ENCODE measurements at places on chromosomes 7 and 10.

GRCh38 chr7:110170841-110171240 is 920.1 kb upstream of the LRRN3 start:
- no peak for DNase-seq

- no peak for DNase-seq
Observed at GRCh38 chr10:132500781-132501415, 36.7 kb upstream of the INPP5A start.

- no peak for DNase-seq
Observed at GRCh38 chr7:121872831-121873288, at the start of gene PTPRZ1. Gene PTPRZ1, plus strand, starts transcription at chr7:121873161. Its CDS starts 339 bp downstream, at chr7:121873500.

DNA sequence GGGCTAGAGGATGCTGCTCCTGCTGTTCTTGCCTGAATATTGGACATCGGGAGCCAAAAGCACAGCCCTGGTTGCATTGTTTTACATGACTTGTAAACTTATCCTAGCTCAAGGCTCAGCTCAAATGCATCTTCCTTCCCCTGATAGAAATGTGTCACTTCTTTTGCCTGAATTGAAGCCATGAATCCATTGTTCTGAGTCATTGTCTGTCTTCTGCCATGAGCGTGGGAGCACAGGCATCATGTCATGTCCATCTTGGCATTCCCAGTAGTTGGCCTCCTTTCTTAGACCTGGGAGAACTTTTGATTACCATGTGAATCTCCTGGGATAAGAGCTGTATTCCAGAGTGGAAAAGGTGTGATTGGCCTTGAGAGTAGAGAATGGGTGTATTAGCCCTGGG is 54.1 kb upstream of the OPN4 start:
- no peak for DNase-seq

DNA sequence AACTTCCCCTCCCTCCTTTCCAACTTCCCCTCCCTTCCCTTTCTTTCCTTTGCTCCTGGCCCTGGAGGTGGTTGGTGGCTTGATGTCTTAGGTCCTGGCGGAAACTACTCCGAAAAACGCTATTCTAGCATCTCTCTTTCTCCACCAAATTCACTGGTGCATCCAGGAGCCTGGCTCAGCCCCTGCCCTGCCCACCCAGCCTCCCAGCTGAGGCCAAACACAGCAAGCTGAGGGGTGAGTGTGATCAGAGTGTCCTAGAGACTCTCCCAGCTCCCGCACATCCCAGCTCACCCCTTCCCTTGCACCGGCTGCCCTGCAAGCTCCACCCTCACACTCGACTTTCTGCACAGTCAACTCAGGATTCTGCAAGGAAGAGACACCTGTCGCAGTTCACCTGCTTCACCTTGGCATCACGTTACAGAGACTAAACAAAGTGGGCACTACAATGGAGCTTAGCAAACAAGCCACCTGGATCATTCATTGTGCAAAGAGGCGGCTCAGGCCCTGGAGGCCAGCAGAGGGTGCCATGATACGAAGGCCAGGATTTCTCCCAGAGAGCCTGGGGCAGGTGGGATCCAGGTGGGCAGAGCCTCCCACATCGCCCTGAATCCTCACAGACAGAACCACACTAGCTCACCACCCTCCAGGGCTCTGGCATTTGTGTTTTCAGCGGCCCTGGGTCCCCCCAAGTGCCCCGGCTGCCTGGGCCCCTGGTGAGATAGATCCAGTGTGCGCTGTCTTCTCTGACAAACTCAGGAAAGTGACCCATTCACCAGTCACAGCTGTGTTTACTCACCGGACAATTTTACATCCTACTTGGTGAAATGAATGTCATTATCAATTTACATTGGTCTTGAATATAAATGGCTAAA is 169.6 kb downstream of the TCERG1L start:
- DNase-seq = no peak

DNA sequence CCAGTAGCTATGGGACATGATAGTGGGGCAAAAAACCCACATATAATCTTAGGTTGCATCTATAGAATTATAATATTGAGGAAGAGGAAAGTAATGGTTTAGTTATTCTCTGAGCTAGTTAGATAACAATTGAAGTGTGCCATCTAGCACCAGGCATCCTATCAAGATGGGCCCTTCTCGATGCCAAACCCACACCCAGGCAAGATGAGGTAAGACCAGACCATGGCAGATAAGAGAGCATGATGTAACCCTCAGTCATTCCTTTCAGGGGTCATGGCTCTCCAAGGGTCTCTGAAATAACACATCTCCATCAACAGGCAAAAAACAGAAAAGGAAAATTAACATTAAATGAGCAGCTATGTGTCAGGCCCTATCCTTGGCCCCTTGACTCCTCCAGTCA is 128.7 kb downstream of the SH3PXD2A start:
- DNase-seq = no peak

DNA sequence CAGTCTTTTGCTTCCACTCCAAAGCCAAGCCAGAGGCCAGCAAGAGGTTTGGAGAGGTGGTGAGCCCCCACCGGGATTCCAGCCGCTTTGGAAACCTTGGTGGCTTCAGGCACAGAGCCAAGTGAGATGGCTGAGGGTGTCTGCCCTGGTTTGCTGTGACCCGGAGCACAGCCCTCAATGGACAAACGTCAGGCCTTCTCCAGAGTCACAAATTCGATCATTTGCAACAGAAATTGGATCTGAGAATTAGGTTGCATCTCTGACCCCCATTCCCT is 885 bp upstream of the NKX1-2 start:
- no peak for DNase-seq

DNA sequence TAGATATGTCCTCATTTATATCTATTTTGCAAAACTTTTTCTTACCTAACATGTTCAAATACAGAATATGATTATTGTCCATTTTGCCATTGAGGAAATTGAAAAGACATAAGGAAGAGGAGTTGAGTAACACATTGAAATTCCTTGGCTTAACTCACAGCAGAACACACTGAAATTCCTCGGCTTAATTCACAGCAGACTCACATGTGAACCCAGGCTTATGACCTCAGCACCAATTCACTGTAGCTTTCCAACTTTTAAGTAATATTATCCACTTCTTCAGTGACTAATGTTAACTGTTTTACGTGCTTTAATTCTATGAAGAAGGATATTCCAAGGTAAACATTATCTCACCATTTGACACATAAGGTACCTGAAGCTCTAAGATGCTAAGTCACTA is 597.5 kb upstream of the PFKP start:
- DNase-seq = no peak

DNA sequence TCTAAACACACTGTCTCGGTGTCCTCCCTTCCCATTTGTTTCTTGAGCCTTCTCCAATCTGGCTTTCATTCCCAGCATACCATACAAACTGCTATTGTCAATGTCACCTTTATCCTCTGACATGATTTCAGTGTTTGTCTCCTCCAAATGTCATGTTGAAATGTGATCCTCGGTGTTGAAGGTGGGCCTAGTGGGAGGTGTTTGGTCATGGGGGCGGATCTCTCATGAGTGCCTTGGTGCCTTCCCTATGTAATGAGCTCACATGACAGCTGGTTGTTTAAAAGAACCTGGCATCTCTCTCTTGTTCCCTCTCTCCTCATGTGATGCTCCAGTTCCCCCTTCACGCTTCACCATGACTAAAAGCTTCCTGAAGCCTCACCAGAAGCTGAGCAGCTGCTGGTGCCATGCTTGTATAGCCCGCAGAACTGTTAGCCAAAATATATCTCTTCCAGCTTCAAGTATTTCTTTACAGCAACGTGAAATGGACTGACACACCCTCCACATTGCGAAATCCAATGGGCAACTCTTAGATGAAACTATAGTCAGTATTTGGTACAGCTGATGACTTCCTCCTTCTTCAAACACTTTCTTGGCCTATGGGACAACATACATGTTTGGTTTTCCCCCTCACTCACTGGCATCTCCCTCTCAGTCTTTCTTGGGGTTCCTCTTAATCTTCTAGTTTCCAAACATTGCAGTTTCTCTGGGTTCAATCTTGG is 27.8 kb downstream of the RNLS start:
- DNase-seq = no peak

- no peak for DNase-seq
Observed at GRCh38 chr7:80637911-80638765, at the start of gene CD36. Gene CD36, plus strand, starts transcription at chr7:80638642. Its CDS starts 8,099 bp downstream, at chr7:80646741.

- DNase-seq = peak; percentile 18
Observed at GRCh38 chr7:151276666-151277590, 28.4 kb upstream of the SMARCD3 start.

DNA sequence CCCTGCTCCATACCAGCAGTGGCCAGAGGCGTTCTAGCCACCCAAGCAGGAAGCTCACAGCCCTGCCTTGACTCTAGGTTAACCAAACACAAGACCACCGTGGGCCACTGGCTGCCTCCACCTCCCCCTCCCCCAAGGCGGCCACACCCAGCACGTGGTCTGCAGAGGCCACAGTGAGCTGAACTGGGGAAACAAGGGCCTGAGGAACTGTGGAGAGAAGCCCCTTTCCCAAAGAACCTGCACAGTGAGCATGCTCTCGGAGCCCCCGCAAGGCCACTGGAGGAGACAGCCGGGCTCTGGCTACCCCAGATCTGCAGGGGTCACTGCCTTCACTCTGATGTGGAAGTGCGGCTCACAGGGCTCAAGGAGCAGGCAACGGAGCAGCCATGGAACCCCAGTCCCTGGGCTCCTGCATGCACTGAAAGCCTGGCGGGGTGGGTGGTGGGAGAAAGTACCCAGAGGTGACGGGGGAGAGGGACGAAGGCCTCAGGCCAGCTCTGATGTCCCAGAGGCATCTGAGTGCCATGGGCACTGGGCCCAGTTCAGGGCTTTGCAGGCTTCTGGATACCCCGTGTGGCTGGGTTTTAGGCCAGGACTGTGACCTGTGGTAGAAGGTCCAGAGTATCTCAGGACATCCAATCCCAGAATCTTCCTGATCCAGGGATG is 189.2 kb downstream of the EBF3 start:
- no peak for DNase-seq

DNA sequence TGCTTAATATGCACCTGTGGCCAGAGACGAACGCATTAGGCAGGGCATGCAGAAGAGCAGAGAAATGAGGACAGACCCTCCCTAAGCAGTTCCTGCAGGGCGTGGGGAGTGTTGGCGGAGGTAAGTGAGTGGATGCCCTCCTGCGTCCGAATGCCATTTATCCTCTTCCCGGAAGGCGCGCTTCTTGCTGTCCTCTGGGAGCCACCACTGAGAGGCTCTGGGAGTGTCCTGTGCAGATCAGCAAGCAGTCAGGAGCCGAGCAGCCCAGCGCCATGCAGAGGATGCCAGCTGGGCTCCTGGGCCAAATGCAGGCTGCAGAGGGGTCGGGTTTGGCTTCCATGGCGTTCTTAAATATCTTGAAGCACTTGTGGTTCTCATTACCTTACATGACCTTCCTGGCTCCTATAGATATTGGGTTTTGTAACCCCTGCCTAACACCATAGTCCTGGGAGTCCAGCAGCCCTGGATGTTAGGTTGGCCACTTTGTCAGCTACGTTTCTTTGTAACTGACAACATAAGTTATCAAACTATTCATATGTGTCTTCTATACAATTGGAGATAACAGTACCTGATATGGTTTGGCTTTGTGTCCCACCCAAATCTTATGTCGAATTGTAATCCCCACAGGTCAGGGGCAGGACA is 30.0 kb upstream of the SLIT1 start:
- no peak for DNase-seq

- no peak for DNase-seq
Observed at GRCh38 chr7:81641873-81642272, 128.0 kb downstream of the HGF start.

DNA sequence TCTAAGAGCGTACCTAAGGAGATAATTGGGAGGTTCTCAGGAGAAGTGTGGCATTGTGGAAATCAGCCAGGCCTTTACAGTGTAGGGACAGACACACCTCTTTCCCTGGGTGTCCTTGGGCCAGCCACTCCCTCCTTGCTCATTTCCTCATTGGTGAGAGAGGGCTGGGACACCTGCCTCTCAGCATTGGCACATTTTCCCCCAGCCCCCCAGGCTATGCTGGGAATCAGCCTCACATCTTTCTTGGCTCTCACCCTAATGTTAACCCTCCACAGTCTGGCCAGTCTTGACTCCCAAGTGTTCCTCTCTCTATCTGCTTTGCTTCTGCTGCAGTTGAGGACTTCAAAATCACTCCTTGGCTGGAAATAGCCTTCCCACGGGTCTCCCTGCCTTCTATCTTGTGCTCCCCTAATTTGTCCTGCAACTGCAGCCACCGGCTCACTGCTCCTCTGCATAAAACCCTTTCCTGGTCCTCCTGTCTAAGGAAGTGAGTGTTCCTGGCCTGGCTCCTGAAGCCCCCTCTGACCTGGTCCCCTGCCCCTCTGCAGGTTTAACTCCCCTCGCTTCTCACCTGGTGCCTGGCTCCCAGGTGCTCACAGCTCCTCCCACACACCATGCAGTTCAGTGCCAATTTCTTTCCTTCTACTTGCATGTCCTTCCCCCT is 15.8 kb downstream of the TBXAS1 start:
- no peak for DNase-seq

DNA sequence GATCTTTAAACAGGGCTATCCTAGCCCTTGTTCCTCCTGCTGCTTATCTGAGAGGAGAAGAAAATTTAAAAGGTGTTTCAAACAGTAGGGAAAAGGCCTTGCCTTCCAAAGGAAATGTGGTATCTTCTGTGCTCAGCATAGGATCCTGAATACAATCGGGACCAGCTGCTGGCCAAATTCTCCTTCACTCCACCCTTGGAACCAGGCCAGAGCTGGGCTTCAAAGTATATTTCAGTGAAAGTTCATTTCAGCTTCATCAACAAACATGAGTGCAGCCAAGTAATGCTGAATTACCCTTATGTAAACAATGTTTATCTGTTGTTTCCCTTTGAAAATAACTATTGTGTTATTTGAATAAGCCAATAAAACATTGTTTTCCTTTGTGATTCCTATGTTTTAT is 146.5 kb upstream of the MEOX2 start:
- no peak for DNase-seq

All from stimulated activated CD8-positive, alpha-beta memory T cell treated with anti-CD3 and anti-CD28 coated beads, Interleukin-4, amount 100 ng/mL, for 1 hour (primary cell).